ENCODE measurements at places on chromosomes 12 and 14. TPM values are rescaled to one million over a fixed set of nuclear protein-coding genes. Genes with fewer than 3 reads are reported as not detected.

The CACNA2D4 gene
- 1.3 TPM for total RNA-seq

The POLE2 gene
- total RNA-seq = 4.7 TPM

The CPNE6 gene
- not detected for total RNA-seq

The BIN2 gene
- total RNA-seq = not detected

The ARHGDIB gene
- total RNA-seq = 3.2 TPM

The SLC38A6 gene
- total RNA-seq = 65.6 TPM

The FAM186B gene
- total RNA-seq = 0.49 TPM

The SERPINA6 gene
- total RNA-seq = not detected

The SERPINA10 gene
- not detected for total RNA-seq

The NFE2 gene
- total RNA-seq = 0.65 TPM

The KLRC1 gene
- total RNA-seq = not detected

The ARHGAP9 gene
- total RNA-seq = 0.16 TPM

The FGD4 gene
- 10.1 TPM for total RNA-seq

The AKAP5 gene
- total RNA-seq = 0.36 TPM

The PTHLH gene
- total RNA-seq = 0.12 TPM
